NCI-H1436 (cell line): ENCODE measurements at places on chromosomes 4 and X.

DNA sequence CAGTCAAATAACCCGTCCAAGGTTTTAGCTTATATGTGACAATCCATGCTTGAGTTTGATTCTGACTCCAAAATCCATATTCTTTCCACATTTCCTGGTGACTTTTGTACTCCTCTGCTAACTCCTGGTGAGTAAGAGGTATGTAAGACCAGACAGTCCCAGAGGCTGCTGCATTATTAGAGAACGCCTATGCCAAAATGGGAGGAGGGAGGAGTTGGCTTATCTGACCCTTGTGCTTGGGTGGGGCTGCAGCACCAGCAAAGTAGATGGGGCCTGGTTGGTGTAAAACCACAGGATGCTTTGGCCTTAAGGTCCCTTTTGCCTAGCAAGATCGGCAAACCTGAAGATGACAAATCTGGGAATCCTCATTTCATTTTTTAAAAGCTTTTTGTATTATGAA is 9.1 kb upstream of the RNF212 start:
- DNase-seq, result no peak

- DNase-seq, result no peak
Observed at GRCh38 chrX:24207826-24208225, 58.3 kb downstream of the ZFX start.

- DNase-seq, result no peak
Observed at GRCh38 chr4:81369886-81370285, 101.8 kb downstream of the RASGEF1B start.

DNA sequence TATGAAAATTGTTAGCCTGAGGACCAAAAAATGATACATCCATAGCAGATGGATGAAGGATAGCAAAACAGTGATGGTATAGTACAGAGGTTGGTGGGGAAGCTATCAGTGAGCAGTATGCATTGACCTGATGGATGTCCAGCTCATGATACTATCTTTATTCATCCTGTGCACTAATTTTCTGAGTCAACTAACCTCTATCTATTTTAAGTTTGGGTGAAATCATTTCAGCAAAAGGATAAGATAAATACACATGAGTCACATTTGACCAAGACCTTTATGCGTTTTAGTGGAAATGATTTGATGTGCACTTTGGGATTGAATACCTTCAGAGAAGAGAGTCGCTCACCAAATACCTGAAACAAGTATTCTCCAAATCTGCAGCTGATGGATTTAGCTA is 351.0 kb upstream of the NR3C2 start:
- DNase-seq, result no peak

GRCh38 chrX:20015945-20016615 is 25.2 kb upstream of the BCLAF3 start:
- no peak for DNase-seq

DNA sequence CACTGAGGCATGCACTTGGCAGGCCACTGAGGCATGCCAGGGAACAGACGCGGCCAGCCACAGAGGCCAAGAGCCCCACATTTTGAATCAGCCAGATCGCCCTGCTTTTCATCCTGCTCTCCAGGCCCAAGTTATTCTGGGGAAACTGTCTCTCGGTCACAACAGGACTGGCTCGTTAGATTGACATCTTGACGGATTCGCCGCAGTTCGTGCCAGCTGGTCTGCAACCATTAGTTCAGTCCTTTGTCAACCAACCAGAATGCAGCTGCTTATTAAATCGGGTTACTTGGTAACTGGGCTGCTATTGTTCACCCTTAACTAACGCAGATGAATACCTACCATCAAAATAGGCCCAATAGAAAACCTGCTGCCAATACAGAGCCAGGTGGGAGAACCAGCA is 16.7 kb downstream of the CLDN34 start:
- DNase-seq, result no peak

- no peak for DNase-seq
Observed at GRCh38 chrX:3346501-3347259, at the start of gene MXRA5. TSS of gene MXRA5 (minus strand) at chrX:3346652. CDS start at chrX:3343833, 2,819 bp downstream.

- DNase-seq, result no peak
Observed at GRCh38 chr4:16199093-16199492, 27.2 kb downstream of the TAPT1 start.
